ENCODE measurements at places on chromosomes 1 and 21. TPM values are rescaled to one million over a fixed set of nuclear protein-coding genes. Genes with fewer than 3 reads are reported as not detected.

Gene SCAMP3
- 113 TPM for total RNA-seq

- no peaks in the 10 kb centered on the region for H3K27me3 ChIP-seq
- no peak overlapping the region for H3K27ac ChIP-seq
- no peaks in the 10 kb centered on the region for H3K36me3 ChIP-seq
- DNase-seq = no peak
These were observed 79.0 kb downstream of the RASAL2 start for GRCh38 chr1:178172939-178173338.

- H3K27me3 ChIP-seq = peaks cover 15% of the 10 kb centered on the region
- no peak for DNase-seq
- H3K4me1 ChIP-seq = no peaks in the 10 kb centered on the region
These were observed 28.8 kb upstream of the SELE start for GRCh38 chr1:169762699-169763098.

DNA sequence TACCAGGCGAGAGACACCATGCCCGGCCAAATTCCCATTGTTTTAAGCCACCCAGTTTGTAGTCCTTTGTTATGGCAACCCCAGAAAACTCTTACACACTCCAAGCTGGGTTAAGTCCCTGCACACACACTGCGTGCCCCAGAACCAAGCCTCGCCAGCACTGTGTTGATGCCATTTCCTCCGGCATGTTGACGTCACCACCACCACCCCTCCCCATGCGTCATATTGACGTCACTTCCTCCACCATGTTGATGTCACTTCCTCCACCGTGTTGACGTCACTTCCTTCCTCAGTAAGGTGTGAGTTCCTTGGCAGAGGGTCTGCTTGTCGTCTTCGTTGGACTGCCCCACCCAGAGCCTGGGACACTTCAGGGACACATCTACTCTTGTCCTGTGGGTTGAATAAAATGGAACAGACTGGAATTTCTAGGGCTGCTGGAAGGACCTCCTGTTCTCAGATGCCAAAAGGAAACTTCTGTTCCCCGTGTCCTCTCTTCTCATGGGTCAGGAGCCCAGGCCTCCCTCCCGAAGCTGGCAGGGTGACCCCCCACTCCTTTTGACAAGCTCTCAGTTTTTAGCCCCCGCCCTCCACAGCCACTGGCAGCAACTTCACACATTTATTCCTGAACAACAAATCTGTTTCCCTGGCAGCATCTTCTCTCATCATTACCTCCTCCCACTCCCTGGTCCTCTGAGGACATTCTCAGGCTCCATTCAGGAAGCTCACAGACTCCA, 643.3 kb downstream of the NPHP4 start:
- H3K27me3 ChIP-seq = no peaks in the 10 kb centered on the region
- no peaks in the 10 kb centered on the region for H3K36me3 ChIP-seq
- no peak overlapping the region for H3K27ac ChIP-seq
- no peak overlapping the region for H3K4me3 ChIP-seq

GRCh38 chr1:164470996-164471395, 88.0 kb upstream of the PBX1 start:
- H3K4me3 ChIP-seq = no peak overlapping the region
- H3K27me3 ChIP-seq = no peaks in the 10 kb centered on the region
- no peak for DNase-seq
- no peaks in the 10 kb centered on the region for H3K36me3 ChIP-seq
- H3K4me1 ChIP-seq = no peaks in the 10 kb centered on the region

DNA sequence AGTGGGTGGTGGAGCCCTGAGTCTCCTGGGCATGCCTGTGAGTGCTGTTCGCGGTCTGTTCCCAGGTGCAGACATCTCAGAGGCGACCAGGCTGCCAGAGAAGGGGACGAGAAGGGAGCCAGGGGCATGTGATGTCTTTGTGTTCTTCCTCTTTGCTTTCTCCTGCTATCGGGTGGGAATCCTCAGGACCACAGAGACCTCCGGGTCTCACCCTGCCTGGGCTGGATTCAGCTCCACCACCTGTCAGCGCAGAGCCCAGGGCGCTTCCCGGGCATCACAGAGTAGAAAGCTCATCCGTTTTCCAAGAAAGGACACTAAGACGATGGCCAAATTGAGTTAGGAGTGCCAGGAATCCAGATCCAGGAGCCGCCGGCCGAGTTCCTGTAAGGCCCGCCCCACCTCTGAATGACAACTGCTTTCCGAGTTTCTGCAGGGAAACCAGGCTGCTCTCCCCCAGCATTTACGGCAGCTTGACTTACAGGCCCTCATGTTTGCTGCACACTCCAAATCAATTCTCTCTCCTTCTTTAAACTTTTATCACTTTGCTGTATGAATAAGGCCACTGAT, 130.8 kb downstream of the CAMTA1 start:
- no peak overlapping the region for H3K4me3 ChIP-seq
- no peaks in the 10 kb centered on the region for H3K36me3 ChIP-seq
- no peak for DNase-seq
- H3K4me1 ChIP-seq = no peaks in the 10 kb centered on the region

- peaks cover 3% of the 10 kb centered on the region for H3K4me1 ChIP-seq
- H3K27me3 ChIP-seq = no peaks in the 10 kb centered on the region
- no peak for DNase-seq
- H3K36me3 ChIP-seq = peaks cover 2% of the 10 kb centered on the region
- H3K4me3 ChIP-seq = no peak overlapping the region
- no peak overlapping the region for H3K27ac ChIP-seq
These were observed 440.3 kb upstream of the B3GALT2 start for GRCh38 chr1:193626695-193627094.

Gene DIRAS3
- total RNA-seq = 0.21 TPM

DNA sequence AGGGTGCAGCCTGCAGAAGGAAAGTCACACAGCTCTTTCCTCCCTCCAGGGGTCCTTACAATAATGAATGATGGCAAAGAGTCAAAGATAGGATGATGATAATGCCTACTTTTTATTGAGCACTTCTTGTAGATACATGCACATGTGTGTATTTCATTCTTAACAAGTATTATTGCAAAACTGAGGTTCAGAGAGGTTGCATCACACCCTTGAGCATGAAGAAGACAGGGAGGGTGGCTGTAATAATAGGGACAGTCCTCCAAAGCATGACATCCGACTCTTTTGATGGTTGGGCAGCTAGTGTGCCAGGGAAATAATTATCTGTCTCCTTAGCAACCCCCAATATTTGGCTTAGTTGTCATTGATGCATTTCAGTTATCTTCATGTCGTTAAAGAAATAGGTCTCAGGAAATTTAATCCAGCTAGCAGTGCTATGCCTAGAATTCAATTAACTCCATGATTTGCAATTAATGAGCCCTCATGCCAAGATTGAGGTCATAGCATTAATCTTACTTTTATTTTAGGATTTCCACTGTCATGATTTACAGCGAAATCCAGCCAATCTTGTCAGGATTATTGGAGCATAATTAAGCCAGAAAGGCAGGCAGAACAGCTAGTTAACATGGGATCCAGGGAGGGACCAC, 35.0 kb downstream of the DNAJC6 start:
- no peak overlapping the region for H3K4me3 ChIP-seq
- H3K27me3 ChIP-seq = peaks cover 2% of the 10 kb centered on the region
- no peaks in the 10 kb centered on the region for H3K36me3 ChIP-seq
- no peaks in the 10 kb centered on the region for H3K4me1 ChIP-seq

DNA sequence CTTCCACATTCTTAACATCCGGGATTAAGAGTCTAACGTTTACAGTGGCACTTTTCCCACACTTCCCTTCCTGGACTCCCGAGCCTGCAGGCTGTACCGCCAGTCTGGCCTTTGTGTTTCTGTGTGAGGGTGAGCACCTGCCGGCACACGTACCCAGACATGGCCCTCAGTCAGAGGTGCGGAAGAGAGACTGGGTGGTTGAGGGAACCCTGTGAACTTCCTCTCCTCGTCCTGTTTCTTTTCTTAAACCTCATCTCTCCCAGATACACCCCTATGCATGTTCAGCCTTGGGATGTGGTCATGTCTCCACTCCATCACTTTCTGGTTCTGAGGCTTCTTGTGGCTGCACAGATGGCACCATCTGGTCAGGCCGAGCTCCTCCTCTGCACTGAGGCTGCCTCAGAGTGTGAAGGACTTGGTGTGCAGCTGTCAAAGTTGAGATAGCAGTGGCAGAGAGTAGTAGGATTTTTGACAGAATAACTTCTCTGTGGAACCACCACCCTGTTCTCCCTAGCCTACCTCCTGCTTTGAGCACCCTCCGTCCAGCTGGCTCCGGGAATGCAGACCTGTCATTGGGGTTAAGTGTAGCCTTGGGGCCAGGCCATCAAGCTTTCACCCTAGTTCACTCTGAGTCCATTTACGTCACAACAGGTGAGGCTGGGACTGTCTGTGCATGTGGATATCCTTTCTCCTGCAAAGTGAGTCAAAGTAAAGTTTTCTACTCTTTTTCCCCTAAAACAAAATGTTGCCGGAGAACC, 31.4 kb downstream of the VASH2 start:
- H3K36me3 ChIP-seq = no peaks in the 10 kb centered on the region
- H3K4me1 ChIP-seq = peaks cover 13% of the 10 kb centered on the region
- DNase-seq = no peak
- H3K27ac ChIP-seq = no peak overlapping the region

DNA sequence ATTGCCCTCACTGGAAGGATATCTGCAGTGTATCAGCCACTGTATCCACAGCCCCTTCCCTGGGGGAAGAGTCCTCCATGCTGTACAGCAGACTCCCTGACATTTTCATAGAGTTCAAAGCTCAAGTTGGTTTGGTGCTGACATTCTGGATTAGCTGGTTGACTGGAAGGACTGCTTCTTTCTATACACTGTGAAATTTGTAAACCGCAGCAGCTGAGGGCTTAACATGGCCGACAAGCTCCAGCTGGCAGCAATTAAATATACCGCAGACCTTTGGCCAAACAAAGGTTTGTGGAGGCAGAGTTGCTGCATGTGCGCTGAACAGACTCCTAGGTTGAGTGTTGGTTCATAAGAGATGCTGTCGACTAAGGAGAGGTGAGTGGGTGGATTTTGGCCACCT, 126.4 kb downstream of the DHRS3 start:
- no peak overlapping the region for H3K27ac ChIP-seq
- no peaks in the 10 kb centered on the region for H3K27me3 ChIP-seq
- no peak for DNase-seq
- peaks cover 17% of the 10 kb centered on the region for H3K36me3 ChIP-seq

GRCh38 chr1:228259951-228260350, 52.1 kb downstream of the OBSCN start:
- no peak overlapping the region for H3K4me3 ChIP-seq
- H3K27me3 ChIP-seq = no peaks in the 10 kb centered on the region
- H3K36me3 ChIP-seq = peaks cover 21% of the 10 kb centered on the region
- H3K27ac ChIP-seq = no peak overlapping the region
- H3K4me1 ChIP-seq = no peaks in the 10 kb centered on the region

DNA sequence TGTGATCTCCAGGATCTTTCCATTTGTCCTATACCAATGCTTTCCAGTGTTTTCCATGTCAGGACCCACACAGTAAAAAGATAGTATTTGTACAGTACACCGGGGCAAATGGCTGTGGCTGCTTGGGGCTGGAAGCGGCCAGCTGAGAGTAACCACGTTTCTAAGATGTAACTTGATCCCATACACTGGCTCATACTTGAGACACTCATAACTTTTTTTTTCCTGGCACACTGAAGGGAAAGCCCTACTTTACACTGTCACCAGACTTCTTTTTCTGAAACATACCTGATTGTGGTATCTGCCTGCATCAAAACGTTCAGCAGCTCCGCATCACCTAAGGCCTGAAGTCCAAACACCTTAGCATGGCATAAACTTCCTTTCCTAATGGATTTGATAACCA, 21.6 kb downstream of the VPS13D start:
- peaks cover 46% of the 10 kb centered on the region for H3K36me3 ChIP-seq
- DNase-seq = no peak
- H3K27ac ChIP-seq = no peak overlapping the region
- H3K4me3 ChIP-seq = no peak overlapping the region
- no peaks in the 10 kb centered on the region for H3K27me3 ChIP-seq

Gene ADAMTS4
- 0.09 TPM for total RNA-seq

DNA sequence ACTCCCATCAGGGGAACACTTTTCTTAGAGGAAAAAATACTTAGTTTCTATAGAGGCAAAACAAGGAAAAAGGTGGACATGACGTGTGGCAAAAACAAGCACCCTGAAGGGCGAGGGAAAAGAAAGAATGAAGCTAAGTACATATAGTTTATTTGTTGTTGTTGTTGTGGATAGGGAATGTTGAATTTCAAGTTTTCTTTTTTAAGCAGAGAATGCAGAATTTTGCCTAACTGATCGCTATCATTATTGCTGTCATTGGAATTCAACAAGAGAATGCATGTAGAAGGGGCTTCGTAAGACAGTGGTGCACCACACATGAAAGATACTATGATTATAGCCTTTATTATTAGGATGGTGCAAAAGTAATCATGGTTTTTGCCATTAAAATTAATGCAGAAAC, 144.0 kb downstream of the LMO4 start:
- no peaks in the 10 kb centered on the region for H3K36me3 ChIP-seq
- no peak overlapping the region for H3K27ac ChIP-seq
- peaks cover 2% of the 10 kb centered on the region for H3K27me3 ChIP-seq
- H3K4me3 ChIP-seq = no peak overlapping the region
- H3K4me1 ChIP-seq = no peaks in the 10 kb centered on the region
- DNase-seq = no peak

DNA sequence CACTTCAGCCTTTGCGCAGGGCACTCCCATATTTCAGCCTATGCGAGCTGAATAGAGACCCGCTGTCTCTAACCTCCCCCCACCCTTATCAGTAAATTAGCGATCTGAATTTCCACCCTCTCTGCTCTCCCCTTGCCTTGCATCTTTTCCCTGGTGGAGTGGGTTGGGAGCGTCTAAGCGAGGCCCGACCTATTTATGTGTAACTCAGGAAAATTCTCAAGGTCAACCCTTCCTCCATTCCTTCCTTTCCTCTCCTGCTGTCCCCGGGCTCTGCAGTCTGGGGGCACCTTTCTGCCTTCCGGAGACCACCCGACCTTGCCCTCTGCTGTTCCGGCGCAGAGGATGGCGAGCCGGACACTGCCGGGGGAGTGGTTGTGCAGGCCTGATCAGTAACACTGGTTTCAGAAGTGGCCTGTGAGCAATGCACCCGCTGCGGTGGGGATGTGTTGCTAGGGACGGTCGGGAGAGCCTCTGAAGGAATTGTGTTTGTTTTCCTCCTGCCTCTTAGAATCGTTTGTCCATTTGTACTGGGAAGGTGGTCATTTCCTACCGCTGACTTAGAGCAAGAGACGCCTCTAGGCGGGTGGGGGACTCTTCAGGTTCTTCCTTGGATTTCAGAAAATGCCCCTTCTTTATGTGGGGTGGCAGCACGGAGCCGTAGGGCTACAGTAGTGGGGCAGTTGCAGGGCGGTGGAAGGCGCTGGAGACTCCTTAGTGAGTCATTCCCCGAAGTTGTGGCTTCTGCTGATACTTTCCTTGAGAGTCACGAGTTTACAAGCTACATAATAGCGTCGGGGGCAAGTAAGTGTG, 513 bp downstream of the MGST3 start:
- H3K4me1 ChIP-seq = peaks cover 25% of the 10 kb centered on the region
- H3K4me3 ChIP-seq = no peak overlapping the region
- H3K36me3 ChIP-seq = peaks cover 11% of the 10 kb centered on the region
- no peak overlapping the region for H3K27ac ChIP-seq
- peaks cover 6% of the 10 kb centered on the region for H3K27me3 ChIP-seq

GRCh38 chr1:2594001-2594640, 7.5 kb downstream of the PRXL2B start:
- peaks cover 4% of the 10 kb centered on the region for H3K27me3 ChIP-seq
- no peak overlapping the region for H3K4me3 ChIP-seq
- DNase-seq = no peak
- H3K4me1 ChIP-seq = peaks cover 2% of the 10 kb centered on the region

GRCh38 chr1:166484871-166485270, 318.1 kb upstream of the FAM78B start:
- H3K27me3 ChIP-seq = peaks cover 5% of the 10 kb centered on the region
- H3K4me3 ChIP-seq = no peak overlapping the region
- no peak overlapping the region for H3K27ac ChIP-seq
- H3K36me3 ChIP-seq = no peaks in the 10 kb centered on the region

Gene THEM4
- total RNA-seq = 28.0 TPM

GRCh38 chr1:91727763-91728162, 158.2 kb downstream of the TGFBR3 start:
- DNase-seq = no peak
- peaks cover 41% of the 10 kb centered on the region for H3K4me1 ChIP-seq
- H3K4me3 ChIP-seq = no peak overlapping the region
- no peaks in the 10 kb centered on the region for H3K27me3 ChIP-seq
- H3K27ac ChIP-seq = no peak overlapping the region
- H3K36me3 ChIP-seq = peaks cover 72% of the 10 kb centered on the region
